ENCODE measurements at places on chromosomes 6 and 20.

DNA sequence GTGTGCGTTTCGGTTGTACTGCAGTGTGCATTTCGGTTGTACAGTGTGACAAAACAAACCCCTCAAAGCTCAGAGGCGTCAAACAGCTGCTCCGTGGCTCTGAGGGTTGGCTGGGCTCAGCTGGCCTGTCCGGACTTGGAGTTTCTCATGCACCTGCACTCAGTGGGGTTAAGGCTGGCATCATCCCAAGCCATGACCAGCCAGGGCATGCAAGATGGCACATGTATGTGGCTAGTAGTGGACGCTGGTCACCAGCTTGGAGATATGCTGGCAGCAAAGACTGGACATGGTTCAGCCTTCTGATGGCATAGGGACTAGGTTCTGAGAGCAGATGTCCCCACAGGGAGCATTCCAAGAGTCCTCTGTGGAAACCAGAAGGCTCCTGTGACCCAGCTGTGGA lies 187.2 kb downstream of the CDH4 start:
- DNase-seq: no peak

GRCh38 chr20:38395165-38395564 lies 40.0 kb downstream of the SNHG17 start:
- DNase-seq: no peak

- DNase-seq: no peak
Measured at GRCh38 chr20:33419140-33419974, 18.0 kb upstream of the CDK5RAP1 start.

DNA sequence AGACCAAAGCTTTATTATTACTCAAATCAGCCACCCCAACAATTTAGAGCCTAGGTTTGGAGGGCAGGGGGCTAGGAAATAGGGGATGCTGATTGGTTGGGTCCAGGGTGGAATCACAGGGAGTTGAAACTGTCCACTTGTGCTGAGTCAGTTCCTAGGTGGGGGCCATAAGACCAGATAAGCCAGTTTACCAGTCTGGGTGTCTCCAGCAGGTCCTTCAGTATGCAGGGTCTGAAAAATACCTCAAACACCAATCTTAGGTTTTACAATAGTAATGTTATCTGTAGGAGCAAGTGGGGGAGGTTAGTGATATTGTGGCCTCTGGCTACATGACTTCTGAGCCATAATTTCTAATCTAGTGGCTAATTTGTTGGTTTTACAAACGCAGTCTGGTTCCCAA lies 63.2 kb downstream of the UBR2 start:
- no peak for DNase-seq

- no peak for DNase-seq
Measured at GRCh38 chr20:36246401-36246800, 10.1 kb downstream of the AAR2 start.

GRCh38 chr6:1988843-1989242 lies 256.6 kb downstream of the GMDS start:
- DNase-seq: no peak

DNA sequence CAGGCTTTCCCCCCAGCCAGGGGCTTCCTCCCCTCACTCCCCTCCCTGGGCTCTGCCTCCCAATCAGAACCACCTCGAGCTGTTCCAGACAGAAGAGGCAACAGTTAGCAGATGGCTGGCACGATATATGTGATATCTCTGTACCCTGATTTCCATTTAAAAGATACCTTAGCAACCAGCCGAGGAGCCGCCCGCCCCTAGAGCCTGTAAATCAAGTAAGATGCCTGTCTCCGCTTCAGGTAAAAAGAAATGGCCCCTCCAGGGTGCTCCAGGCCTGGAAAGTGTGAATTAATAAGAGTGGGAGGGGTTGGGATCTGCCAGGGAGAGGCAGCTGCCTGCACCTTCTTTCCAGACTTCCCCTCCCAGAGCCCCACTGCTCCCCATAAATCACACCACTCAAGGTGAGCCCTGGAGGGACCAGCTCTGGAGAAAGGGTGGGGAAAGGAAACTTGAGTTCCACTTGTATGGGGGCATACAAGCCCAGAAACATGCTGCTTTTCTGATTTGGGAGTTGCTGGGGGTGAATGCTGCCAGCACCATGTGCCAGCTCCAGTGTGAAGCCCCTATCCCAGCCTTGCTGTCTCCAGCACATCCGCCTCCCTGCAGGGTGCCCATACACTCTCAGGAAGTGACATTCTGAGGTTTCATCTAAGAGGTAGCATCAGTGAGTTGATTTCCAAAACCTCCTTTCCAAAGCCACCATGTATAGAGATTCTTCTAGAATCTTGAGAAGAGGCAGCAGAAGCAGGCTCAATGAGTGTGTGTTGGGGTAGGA lies 148.0 kb downstream of the LRFN2 start:
- no peak for DNase-seq

- DNase-seq: no peak
Measured at GRCh38 chr20:23255106-23255505, 95.5 kb upstream of the NXT1 start.

- DNase-seq: no peak
Measured at GRCh38 chr6:148793721-148794120, 46.9 kb downstream of the UST start.

GRCh38 chr6:138493413-138493812 lies 5.9 kb downstream of the NHSL1 start:
- DNase-seq: no peak

GRCh38 chr6:75633045-75633444 lies 31.4 kb downstream of the SENP6 start:
- DNase-seq: no peak

- DNase-seq: no peak
Measured at GRCh38 chr6:125944896-125945295, 11.7 kb upstream of the HINT3 start.

DNA sequence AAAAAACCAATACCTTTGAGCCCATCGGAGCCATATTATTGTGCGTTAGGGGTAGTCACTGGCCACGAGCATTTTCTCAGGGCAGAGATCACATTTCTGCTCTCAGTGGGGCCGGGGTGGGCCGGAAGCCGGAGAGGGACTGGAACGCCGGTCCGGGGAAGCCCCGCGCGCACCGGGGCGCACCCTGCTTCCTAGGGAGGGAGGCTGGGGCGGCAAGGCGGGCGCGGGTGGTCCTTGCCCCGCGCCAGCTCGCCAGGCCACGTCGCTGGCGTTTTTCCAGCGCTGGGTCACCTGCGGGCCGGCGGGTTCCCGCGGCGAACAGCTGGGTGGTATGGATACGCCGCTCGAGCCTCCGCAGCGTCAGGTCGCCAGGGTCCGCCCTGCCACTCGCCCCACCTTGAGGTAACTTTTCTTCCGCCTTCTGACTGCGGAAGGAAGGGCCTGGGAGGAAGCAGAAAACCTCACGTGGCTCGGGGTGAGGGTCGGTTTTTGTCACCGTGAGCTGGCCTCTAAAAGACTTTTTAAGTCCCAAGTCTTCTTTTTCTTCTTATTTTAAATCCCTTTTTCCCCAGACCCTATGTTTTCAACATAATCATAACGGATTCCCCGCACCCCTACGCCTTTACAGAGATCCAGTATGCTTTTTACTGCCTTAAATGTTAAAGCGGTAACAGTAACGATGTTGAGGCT lies 2.7 kb upstream of the EEF1A1 start:
- DNase-seq: peak; percentile 70

DNA sequence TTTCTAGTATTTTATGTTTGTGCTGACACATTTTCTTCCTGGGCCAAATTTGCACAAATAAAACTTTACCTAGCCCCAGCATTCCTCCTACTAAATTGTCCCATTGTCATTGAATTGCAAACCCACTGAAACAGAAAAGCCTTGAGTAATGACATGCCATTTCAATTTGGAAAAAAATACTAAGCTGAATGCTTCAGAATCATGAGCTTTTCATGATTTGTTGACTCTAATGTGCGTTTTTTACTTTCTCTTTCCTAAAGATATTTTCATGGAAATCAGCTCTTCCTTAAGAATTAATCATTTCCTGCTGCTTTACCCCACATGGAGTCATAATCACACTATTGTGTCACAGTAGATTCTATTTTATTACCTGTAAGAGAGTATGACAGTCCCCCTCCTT lies 47.4 kb downstream of the TRDN start:
- DNase-seq: no peak

DNA sequence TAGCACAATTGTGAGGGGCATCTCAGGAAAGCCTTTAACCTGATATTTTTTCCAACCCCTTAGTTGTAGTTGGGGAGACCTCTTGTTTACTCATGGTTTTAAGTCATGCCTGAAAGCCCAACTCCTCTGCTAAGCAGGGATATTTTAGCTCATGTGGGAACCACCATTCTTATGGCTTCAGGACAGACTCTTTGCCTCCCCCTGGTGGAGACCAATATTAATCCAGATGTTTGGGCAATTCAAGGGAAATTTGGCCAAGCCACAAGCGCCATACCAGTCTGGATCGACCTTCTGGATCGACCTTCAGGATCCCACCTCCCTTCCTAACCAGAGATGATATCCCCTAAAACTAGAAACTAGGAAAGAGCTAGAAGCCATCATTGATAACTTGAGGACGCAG lies 211.2 kb downstream of the C6orf118 start:
- DNase-seq: no peak

GRCh38 chr6:72579865-72580264 lies 42.0 kb upstream of the KCNQ5 start:
- DNase-seq: no peak

GRCh38 chr6:14128012-14128411 lies 10.4 kb downstream of the CD83 start:
- no peak for DNase-seq

DNA sequence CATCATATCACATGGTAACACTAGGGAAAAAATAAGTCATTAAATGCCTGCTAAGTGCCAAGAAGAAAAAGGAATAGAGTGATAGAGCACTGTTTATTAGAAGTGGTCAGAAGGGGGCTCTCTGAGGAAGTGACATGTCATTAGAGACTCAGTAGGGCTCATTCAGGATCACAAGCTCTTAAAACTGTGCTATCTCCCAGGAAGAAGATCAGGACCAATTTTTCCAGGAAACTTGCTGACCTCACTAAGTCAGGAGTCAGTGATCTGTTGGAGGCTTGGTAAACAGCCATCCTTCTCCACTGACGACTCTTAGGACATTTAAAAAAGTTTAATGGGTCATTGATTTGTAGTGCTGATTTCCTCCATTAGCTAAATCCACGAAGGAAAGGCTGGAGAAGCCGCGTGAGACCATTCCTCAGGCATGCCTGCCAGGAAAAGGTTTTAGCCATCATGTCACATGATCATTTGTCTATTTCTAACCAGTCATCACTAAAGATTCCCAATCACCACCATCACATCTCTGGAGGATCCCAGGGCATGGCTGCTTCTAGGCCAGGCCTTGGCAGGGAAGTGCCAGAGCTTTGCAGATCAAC lies 5.9 kb upstream of the PTPN1 start:
- DNase-seq: no peak

DNA sequence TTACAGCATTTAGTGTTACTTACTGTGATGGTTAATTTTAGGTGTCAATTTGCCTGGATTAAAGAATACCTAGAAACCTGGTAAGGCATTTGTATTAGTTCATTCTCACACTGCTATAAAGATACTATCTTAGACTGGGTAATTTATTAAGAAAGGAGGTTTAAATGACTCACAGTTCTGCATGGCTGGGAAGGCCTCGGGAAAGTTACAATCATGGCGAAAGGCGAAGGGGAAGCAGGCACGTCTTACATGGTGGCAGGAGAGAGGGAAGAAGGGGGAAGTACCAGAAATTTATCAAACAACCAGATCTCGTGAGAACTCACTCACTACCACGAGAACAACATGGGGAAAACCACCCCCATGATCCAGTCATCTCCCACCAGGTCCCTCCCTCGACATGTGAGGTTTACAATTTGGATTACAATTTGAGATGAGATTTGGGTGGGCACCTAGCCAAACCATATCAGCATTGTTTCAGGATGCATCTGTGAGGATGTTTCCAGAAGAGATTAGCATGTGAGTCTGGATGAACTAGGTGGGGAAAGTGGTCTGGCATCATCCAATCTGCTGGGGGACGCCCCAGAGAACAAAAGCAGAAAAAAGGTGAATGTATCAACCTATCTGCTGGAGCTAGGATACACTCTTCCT lies 76.8 kb downstream of the MKKS start:
- DNase-seq: no peak

DNA sequence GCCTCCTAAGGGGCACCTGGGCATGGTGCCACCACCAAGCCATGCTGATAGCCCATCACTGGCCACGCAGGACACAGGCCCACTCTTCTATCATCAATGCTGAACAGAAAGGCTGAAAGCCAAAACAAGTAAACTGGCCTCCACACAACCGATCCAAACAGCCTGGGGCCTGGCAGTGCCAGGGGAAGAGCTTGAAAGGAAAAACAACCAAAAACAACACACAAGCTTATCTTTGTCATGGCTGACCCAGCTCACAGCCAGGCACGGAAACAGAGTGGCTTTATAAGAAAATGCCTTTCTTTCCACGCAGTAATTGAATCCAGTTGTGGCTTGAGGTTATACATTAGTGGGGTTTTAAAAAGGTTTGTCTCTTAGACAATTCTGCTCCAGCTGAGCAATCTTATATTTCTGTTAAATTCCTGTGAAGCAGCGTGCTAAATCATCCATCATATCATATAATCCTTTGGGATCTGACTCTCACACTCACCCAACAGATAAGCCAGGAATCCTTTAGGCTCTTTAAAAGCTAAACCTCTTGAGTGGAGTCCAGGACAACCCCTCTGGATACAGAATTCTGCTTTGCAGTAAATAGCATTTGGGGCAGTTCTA lies 65.4 kb upstream of the SLC22A16 start:
- no peak for DNase-seq

GRCh38 chr20:8389381-8390036 lies 257.4 kb downstream of the PLCB1 start:
- DNase-seq: no peak

DNA sequence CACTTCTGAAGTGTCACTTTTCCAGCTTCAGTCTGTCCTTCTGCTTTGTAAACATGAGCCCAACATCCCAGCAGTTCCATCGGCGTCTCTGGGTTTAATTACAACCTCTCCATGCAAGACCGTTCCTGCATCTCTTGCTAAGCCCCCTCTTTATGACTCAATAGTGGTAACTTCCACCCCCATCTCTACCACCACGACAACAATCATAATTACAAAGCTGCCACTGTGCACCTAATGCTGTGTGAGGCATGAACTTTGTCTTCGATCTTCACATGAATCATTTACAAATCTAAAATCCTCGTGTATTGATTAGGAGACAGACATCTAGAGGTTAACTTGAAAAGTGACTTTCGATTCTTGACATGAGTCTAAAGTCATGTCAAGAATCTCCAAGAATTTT lies 4.9 kb upstream of the CCR6 start:
- DNase-seq: no peak

DNA sequence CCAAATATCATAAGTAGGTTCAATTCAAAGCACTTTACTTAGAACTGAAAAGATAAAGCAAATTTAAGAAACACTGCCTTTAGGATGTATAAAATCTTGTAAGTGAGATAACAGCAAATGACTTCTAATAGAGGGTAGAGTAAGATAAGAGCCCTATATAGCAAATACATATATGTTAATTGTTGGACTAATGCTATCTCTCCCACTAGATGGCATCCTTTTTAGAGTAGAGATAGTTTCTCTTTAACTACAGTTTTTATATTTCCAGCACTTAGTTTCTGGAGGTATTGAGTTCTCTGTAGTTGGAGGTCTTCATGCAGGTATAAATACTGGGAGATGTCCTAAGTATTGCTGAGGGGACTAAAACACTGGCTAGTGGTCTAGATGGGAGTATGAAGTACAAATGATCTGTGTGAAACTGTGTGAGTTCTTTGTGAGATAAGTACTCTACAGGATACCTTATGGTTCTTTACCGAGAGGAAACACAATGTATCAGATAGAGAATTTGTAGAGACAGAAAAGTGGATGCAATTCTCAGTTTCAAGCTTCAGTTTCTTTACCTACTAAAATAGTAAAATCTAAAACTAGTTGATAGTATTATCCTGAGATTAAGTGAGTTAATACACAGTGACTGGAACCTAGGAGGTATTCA lies 399.3 kb downstream of the KHDRBS2 start:
- DNase-seq: no peak

Measured in activated gamma-delta T cell treated with anti-CD3 and anti-CD28 coated beads, Interleukin-2, amount 50 U/mL, for 16 hours (primary cell).